ENCODE measurements at places on chromosomes 2 and 18. TPM values are rescaled to one million over a fixed set of nuclear protein-coding genes. Genes with fewer than 3 reads are reported as not detected.

- no peak for DNase-seq
These were observed at the start of gene VIT for GRCh38 chr2:36696533-36696932. Gene VIT, plus strand, starts transcription at chr2:36696707. Its CDS starts 19,664 bp downstream, at chr2:36716371.

DNA sequence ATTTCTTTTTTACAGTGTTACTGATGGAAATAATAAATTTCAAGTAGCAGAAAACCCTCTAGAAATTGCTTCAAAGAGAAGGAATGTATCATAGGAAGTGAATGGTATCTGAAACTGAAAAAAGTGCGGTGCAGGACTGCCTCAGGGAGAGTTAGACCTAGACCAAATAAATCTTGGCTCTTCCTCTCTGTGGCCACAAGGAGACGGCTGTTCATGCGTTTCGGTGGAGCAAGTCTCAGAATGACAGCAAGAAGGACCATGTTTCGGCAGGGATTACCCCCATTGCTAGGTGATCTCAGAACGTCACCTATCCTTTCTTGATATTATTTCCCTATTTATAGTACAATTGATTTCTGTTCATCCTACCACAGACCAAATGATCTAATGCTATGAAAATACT, 522.3 kb downstream of the SOX11 start:
- DNase-seq: no peak

Gene L3MBTL4
- 5.2 TPM for polyA plus RNA-seq

GRCh38 chr2:31414601-31415241, at the start of gene XDH:
Gene XDH, minus strand, starts transcription at chr2:31414742. Its CDS starts 76 bp downstream, at chr2:31414666.
- no peak for DNase-seq

DNA sequence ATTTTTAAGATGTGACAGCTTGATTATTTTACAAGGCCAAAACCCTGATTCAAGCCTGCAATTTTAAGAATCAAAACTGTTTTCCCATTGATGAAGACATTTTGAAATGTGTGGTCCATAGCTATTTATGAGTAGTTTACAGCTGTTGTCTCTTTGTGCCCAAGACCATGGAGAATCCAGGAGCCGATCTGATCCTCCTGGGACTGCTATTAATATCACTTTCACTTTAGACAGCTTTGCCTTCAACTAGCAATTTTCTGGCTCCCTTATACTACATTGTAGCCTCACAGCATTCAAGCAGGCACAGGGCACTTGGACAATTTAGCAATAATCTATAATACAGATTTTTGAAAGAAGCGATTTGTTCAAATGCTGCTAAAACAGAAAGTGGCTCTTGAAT, 172.9 kb downstream of the SLC8A1 start:
- DNase-seq: no peak

Data from right renal pelvis (tissue), 4 donors.